ENCODE measurements at places on chromosomes 4 and X.

DNA sequence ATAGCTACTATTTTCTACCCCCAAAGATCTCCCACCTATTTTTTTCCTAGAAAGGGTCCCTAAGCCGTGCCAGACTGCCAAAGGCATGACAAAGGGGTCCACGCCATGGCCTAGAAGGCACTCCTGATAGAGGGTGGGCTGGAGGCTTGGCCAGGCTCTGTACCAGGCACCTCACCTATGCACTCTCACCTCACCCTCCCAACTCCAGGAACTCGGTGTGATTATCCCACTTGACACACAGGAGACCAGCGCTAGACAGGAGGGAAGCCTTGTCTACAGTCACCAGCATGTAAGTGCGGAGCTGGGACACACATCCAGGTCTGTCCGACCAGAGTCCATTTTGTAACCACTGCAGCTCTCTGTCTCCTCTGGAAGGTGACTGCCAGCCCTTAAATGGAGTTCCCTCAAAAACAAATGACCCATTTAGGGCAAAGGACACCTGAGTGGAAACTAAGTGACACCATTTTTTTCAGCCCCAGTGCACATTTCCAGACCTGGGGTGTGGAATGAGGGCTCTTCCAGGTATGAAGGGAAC lies 106.4 kb downstream of the RTL5 start:
- no peak for DNase-seq

- DNase-seq = peak; percentile 61
Measured at GRCh38 chr4:47839259-47839658, 1.4 kb upstream of the CORIN start.

DNA sequence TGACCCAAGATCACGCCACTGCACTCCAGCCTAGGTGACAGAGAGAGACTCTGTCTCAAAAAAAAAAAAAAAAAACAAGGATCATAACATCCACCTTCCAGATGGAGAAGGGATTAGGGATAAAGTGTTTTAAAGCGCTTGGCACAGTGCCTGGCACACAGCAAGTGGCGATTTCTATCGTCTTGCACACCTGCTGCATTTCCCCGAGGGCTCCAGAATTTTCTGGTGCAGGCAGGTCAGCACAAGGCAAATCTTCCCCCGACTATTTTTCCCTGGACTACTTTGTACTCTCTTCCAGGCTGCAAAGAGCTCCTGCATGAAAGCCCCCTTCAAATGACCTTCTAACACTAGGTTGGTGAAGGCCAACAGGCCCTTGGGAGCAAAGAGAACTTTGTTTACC lies 57.3 kb downstream of the APBB2 start:
- DNase-seq = no peak

- DNase-seq = no peak
Measured at GRCh38 chr4:125254106-125254505, 60.6 kb upstream of the FAT4 start.

DNA sequence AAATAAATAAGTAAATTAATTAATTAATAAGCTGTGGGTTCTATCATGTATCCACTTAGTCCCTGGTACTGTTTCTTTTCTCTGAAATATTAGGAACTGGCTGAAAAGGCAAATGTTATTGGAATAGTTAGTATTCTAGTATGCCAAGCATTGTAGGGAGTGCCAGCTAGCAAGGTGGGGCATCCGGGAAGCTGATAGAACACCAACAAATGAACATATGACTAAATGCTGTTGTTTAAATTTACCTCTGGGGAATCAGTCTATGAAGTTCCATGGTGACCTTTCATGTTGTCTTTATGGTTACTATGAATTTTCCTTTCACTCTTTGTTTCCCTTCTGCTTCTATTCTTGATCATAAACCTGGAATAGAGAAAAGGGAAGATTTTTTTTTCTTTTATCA lies 32.7 kb downstream of the NUDT6 start:
- DNase-seq = no peak

- no peak for DNase-seq
Measured at GRCh38 chrX:48490661-48491060, 14.7 kb downstream of the FTSJ1 start.

Data from stimulated activated CD4-positive, alpha-beta T cell treated with anti-CD3 and anti-CD28 coated beads, Interleukin-15, amount 100 ng/mL, for 48 hours (primary cell).